ENCODE measurements at places on chromosomes 7 and 10.

DNA sequence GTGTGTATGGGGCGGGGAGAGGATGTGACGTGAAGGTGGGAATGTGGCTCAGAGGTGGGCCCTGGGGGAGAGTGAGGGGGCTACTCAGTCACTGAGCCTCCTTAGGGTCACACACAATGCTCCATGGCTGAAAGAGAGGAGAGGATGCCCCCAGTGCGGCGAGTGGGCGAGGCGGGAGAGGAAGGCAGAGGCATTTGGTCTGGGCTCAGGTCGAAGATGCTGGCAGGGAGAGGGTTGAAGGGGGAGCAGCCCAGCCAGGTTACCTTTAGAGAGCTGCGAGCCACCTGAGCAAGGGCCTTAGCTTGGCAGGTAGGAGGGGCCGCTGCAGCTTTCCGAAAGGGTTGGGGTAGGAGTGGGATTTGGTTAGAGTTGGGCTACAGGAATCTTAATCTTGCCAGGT lies 4.7 kb upstream of the LOXL4 start:
- DNase-seq: no peak

- DNase-seq: no peak
Observed at GRCh38 chr10:17961551-17962422, 10.1 kb downstream of the SLC39A12 start.

DNA sequence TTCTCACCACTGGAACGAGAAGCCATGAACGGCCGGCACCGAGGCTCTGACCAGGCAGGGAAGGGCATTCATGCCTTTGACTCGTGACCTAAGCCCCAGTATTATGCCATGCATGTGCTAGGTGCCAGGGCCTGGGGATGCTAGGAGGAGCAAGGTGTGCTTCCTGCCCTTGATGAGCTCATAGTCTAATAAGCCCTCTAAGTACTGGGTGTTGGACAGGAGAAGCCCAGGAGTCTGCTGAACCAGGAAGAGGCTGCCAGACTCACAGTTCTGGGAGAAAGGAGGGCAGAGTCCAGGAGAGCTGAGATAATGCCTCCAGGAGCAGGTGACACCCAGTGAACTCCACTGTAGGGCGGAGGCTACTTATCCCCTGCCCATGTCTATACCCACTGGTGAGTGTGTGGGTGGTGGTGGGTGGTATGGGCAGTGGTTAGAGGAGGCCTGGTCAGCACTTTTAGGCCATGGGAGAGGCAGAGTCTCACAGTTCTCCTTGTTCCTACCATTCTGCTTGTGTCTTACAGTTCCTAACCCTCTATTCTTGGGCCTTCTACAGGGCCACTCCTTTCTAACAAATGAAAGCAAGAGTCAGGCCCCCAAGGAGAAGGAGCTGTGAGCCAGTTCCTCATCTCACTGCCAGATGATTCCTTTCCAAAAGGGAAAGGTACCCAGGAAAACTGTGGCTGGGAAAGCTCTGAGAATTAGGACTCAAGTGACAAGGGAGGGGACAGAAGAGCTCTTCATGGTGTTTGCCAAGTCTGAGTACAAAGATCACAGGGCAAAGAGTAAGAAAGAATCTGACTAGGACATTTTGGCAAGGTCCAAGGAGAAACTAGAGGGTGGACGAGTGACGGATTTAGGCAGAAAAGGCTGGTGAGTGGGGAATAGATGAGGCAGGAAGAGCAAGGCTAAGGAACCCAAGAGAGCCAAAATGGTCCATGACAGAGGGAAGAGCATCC lies 3.6 kb upstream of the MXI1 start:
- DNase-seq: no peak

DNA sequence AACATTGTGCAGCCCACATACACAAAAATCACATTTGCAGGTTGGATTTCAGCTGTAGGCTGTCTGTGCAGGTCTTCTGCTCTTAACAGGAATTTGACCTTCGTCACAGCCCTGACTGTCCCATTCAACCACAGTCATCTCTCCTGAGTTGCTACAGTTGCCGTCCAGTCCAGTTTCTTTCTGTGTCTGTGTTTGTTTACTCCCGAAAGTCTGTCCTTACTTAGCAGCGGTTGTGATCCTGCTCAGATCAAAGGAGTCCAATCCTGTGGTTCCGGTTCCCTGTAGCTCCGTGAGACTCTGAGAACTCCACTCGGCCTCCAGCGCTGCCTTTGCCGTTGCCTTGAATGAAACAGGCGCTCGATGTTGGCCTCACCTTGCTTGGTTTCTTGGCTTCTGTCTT lies 111.6 kb upstream of the GATA3 start:
- no peak for DNase-seq

- no peak for DNase-seq
Observed at GRCh38 chr10:1365540-1366321, 309.5 kb downstream of the WDR37 start.

DNA sequence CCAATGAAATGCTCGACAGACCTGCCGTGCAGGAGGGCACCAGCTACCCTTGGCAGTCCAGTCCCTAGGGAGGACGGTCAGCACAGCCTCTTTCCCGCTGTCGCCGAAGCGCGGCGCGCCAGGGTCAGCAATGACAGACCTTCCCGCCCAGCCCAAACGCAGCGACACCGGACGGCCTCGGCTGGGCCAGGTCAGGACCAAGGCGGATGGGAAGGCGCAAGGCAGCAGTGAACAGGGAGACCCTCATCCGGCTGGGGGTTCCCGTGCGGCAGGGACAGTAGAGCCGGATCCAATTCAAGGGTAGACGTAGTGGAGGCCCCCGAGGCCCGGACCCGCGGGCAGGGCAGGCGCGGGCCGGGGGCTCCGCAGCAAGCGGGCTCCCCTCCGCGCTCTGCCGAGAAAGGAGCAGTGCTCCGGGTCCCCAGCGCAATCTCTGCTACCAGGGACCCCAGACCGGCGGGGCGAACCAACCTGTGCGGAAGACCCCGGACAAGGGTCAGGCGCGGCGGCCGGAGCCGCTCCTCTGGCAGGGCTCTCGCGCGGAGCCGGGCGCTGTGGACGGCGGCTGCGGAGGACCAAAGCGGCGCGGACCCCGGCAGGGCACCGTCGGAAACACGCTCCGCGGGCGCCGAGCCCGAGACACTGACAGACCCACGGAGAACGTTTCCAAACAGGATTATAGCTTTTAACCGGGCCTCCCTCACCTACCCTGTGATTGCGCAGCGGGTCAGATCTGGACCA lies at the start of gene SEC31B:
SEC31B (minus strand) TSS at position 551 of the 741 bp plus-strand sequence. CDS start 2,909 bp downstream, outside the sequence.
- DNase-seq: no peak

Data from NCI-H1436 treated with DMSO at 0.1 percent for 48 hours (cell line).